NCI-H2029 (cell line): ENCODE measurements at places on chromosomes 2 and 18.

- no peak for DNase-seq
Measured at GRCh38 chr2:237256887-237257286, 157.1 kb downstream of the COL6A3 start.

- DNase-seq: no peak
Measured at GRCh38 chr18:66640431-66640830, 36.5 kb upstream of the CDH19 start.

DNA sequence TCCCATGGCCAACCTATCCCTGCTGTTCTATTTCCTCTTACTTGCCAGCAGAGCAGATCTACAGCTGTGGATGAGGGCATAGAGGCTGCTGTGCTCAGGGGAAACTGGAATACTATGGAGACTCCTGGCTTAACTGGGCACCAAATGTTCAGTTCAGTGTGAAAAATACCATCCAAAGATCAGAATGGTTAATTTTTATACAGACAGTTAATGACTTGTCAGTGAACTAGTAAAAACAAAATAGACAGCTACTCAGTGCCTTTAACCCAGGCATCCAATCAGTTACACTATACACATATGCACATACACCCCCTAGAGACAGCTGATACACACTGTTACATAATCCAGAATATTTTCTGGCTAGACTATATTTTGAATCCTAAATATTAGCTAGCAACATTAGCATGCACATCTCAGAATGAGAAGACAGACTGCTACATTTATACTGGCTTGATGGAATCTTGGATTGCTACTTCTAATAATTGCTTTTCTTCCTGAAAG is 59.1 kb upstream of the WIPF1 start:
- no peak for DNase-seq

DNA sequence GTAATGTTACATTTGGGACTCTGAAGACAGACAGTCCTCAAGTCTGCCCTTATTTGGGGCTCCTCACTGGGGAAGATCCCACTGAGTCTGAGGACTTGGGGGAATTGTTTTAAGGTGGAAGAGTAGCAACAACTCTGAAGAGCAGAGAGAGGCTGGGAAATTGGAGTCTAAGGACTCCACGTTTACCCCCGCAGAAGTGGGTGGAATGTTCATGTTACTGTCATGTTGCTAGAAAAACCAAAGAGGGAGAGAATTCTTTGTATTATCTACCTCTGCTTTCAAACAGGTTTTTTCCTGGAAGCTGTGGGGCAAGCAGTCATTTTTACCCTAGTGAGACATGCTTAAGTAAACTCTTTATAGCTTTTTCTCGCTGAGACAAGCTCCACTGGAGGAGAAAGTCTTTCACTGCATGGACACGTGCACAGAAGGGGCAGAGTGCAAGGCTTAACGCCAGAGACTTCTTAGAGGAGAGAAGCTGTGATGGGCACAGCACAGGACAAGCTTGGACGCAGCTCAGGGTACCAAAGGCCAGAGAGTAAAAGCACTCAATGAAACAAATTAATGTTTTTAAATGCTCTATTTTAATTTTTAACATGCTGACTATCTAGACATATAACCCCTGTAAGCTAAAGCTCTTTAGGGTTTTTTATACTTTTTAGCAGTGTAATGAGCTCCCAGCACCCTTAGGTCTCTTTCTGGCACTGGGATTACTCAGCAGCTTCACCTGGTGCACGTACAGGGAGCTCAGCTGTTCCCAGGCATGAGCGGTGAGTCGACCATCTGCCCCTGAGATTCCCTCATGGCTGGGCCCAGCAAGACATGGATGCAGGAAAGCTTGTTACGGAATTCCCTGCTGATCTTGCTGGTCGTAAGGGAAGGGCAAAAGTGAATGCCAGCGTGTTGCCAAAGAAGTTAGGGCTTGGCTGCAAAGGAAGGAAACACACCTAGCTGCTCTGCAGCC is 54.5 kb upstream of the BIN1 start:
- DNase-seq: no peak

GRCh38 chr2:189763908-189764661 is 1.5 kb upstream of the OSGEPL1 start:
- DNase-seq: no peak

DNA sequence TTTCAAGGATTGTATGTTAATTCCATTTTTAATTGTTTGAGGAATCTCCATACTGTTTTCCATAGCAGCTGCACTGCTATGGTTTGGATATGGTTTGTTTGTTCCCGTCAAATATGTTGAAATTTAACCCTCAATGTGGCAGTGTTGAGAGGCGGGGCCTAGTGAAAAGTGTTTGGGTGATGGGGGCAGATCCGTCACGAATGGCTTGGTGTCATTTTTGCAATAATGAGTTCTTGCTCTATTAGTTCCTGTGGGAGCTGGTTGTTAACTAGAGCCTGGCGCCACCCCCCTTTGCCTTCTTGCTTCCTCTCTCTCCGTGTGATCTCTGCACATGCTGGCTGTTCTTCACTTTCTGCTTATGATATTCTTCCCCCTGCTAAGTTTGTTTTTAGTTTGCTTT is 71.4 kb upstream of the LDLRAD4 start:
- DNase-seq: peak; percentile 85

DNA sequence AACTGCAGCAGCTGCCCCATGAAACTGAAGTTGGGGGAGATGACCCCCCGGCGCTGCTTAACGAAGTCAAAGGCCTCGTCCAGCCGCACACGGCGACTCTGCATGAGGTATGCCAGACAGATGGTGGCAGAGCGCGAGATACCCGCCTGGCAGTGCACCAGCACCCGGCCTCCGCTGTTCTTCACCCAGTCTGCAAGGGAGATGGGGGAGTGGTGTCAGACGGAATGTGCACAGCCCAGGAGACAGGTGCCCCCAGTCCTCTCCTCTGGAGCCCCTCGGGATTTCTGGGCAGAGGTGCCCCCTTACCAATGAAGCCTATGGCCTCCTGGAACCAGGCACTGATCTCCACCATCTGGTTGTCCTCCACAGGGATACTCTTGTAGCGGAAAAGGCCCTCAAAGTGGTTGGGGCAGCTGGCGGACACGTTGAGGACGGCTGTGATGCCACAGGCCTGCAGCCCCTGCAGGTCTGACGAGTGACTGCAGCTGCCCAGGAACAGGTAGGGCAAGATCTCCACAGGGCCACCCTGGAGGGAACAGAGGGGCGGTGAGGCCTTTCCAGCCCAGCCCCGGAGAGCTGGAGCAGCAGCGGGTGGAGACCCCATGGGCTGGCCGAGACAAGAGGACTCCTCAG is 1.3 kb downstream of the DUSP2 start:
- no peak for DNase-seq

GRCh38 chr2:981759-982158 is 31.1 kb downstream of the SNTG2 start:
- DNase-seq: no peak

GRCh38 chr2:240990266-240990529 is 8.2 kb upstream of the SNED1 start:
- DNase-seq: no peak

DNA sequence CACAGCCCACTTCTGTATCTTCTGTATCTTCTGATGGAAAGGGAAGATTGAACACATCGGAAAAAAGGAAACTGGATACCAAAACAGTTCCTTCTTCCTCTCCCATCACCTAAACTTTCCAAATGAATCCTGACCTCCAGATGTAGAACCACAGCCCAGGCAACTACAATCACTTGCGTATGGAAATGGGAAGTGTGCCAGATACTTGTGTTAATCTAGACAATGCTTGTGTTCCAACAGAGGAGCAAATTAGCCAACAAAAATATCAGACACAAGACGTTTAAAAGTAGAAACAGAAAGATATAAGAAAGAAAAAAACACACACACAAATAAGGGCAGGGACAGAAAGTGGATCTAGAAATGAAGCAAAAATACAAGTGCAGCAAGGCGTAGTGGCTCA is 31.4 kb upstream of the DUSP2 start:
- no peak for DNase-seq

- no peak for DNase-seq
Measured at GRCh38 chr2:127376257-127376656, 11.5 kb downstream of the MAP3K2 start.

DNA sequence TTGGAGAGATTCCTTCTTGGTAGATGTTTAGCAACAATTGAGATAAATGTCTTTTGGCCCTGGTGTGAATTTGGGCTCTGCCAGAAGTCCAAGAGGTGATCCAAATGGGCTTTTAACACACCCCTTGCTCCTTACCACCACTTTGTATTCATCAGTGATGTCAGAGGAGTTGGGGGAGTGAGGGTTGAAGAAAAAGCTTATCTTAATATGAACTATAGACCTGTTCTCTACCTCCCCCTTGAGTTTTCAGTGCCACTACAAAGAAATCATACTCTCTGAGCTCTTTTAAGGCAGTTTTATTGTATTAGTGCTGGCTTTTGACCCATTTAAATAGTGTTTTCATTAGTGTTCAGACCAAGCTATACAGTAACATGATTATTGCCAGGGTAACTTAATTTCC is 229.1 kb downstream of the PHLPP1 start:
- DNase-seq: no peak

GRCh38 chr18:73646196-73646595 is 501.4 kb downstream of the FBXO15 start:
- DNase-seq: no peak

- DNase-seq: no peak
Measured at GRCh38 chr2:201977651-201978050, 56.0 kb upstream of the FZD7 start.

GRCh38 chr2:20611844-20612356 is 39.0 kb downstream of the HS1BP3 start:
- DNase-seq: no peak

- no peak for DNase-seq
Measured at GRCh38 chr2:119862127-119862889, 102.6 kb downstream of the PTPN4 start.

- no peak for DNase-seq
Measured at GRCh38 chr2:162591403-162592083, 247.0 kb downstream of the KCNH7 start.

DNA sequence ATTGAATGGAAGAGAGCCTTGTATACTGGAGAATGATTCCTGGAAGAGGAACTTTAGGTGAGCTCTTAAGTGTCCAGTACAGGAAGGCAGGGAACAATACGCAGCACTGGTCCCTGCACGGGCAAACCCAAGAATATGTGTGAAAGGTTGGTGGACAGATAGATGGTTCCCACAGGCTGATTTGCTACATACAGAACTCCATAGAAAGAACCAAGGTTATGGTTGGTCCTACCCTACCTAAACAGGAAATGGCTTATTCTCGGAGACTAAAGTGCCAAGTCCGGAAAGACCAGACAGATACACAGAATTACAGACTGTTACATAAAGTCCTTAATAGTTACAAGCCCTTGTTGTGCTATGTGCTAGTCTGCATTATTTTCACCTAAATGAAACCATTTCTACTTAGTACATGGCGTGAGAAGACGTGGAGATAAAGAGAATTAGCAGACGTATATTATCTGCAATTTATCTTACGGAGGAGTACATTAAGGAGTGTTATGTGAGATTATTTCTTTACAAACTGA is 1.2 kb downstream of the REV1 start:
- peak; percentile 37 for DNase-seq

DNA sequence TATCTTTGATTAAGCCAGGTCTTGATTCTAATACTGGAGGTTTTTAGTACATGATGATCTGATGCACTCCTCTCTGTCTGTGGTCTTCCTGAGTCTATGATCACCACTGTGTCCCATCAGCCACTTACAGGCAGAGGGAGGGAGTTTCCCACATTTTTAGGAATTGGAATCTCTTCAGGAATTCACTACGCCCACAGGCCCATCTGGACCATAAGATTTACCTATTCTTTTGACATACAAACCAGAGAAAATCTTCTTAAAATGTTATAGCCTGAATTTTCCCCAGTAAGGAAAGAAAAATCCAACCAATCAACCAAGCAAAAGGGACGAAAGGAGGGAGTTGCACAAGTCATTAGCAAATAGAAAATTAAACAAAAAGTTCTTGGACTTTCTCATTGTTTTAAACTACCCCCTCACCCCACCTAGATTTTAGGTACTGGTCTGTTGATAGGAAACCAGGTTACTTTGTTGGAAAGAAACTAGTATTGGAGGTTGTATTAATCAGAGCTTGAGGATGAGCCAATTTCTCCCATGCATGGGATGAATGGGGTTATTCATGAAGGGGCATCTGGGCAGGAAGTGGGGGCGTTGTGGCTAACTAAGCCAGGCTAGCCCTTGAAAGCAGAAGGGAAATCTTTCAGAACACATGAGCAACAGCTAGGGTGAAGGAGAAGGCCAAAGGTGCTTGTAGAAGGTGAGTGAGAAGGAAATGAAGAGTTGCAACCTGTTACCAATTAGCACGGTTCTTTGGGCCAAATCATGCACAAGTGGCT is 328.2 kb upstream of the MEX3C start:
- no peak for DNase-seq

GRCh38 chr2:102755284-102755683 is 6.5 kb upstream of the TMEM182 start:
- no peak for DNase-seq

- DNase-seq: no peak
Measured at GRCh38 chr18:12362473-12363174, 14.4 kb downstream of the AFG3L2 start.
